ENCODE measurements at places on chromosomes 4 and X.

DNA sequence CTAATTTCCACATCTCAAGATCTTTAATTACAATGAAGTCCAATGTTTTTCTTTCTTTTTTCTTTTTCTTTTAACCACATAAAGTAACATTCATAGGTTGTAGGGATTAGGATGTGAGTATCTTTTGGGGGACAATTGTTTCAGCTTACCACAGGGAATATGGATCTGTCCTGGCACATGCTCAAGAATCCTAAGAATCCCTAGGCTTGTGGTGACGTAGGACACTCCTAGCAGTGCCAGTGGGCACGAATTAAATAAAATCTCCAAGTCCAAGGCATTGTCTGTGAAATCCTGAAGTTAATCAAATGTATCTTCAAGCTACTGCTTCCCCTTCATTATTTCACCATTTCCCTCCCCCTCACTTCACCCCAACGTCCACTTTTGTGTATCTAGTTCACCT is 2.6 kb upstream of the LAS1L start:
- DNase-seq, result no peak

GRCh38 chr4:5734853-5735252 is 23.9 kb downstream of the EVC start:
- DNase-seq, result no peak

- DNase-seq, result no peak
These were observed 1.4 kb downstream of the NDNF start for GRCh38 chr4:121070696-121071639.

GRCh38 chr4:46425775-46426400 is 36.0 kb upstream of the GABRA2 start:
- DNase-seq, result no peak

- no peak for DNase-seq
These were observed 103.1 kb downstream of the PHEX start for GRCh38 chrX:22135171-22135711.

GRCh38 chrX:18964026-18964425 is 19.9 kb downstream of the PHKA2 start:
- no peak for DNase-seq

DNA sequence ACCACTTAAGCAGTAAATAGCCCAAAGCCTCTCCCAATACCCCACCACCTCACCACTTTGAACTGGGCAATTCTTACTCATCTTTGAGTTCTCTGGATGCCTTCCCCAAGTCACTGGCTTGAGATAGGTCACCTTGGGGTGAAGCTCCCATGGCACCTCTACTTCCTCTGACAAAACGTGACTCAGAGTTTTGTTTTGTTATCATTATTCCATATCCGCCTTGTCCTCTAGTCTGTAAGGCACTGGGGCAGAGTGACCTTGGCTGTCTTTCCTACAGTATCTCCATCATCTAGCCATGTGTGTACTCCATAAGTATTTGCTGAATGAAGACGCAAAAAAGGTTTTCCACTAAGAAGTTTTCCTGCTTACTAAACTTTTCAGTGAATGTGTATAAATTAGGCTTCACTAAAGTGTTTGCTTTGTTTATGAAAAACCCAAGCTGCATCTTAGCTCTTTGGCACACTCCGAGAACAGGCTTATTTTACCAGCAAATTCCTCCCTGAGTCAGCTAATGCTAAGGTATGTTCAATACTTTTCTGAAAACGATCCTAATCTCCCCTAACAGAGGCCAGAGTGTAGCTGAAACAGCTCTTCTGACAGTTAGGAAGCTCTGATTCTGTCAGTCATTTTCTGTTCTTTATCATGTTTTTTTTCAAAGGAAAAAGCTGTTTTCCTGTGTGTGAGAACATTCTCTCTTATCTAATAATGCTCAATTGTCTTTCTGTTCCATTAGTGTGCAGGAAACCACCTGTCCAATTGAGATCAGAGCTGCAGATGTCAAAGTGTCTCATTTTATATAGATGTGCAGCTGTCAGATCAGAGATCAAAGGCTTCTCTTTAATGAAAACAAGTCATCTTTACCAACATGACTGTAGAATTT is 30.2 kb upstream of the TSPAN5 start:
- DNase-seq, result no peak

DNA sequence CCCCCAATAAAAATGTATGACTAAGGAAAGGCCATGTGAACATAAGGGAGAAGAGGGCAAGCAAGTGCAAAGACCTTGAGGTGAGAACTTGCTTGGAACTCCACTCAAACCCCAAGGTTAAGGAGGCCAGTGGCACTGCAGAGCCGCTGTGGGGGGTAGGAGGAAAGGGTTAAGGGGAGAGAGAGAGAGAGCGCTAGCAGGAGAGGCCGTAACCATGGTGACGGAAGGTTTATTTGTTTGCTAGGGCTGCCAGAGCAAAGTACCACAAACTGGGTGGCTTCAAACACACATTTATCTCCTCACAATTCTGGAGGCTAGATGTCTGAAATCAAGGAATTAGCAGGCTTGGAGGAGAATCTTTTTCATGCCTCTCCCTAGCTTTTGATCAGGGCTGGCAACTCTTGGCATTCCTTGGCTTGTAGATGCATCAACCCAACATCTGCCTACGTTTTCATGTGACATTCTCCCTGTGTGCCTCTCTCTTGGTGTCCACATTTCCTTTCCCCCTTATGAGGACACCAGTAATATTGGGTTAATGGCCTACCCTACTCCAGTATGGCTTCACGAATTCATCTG is 35.2 kb downstream of the SMIM20 start:
- DNase-seq, result no peak

DNA sequence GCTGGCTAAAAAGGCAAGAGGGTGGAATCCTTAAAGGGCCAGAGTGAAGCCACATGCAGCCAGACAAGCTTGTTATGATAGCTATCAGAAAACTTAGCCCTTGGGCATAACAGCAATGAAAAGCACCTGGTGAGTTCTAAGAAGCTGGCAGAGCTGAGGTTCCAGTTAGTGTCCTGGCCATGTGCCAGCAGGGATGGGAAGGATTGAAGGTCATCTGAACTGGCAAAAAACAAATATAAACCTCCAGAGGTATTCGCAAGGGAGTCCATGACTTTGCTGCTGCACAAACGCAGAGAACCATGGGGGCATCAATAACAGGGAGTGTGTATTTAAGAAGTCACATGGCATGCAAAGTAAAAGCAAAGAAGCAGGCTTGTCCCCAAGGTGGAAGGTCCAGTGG is 208.9 kb downstream of the FAM47A start:
- no peak for DNase-seq

DNA sequence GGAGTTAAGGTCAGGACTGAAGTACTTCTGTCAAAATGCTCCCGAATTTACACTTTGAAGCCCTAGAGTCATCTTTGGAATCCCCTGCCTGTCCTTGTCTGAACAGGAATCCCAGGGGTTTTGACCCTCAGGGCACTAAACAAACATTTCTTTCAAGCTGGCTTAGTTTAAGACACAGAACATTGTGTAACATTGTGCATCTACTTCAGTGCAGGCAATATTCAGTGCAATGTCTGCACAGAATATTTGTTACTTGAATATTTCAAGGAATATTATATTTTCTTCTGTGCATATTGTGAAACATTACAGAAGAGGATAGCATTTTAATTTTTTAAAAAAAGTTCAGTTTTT is 763.4 kb downstream of the PCDH18 start:
- no peak for DNase-seq

DNA sequence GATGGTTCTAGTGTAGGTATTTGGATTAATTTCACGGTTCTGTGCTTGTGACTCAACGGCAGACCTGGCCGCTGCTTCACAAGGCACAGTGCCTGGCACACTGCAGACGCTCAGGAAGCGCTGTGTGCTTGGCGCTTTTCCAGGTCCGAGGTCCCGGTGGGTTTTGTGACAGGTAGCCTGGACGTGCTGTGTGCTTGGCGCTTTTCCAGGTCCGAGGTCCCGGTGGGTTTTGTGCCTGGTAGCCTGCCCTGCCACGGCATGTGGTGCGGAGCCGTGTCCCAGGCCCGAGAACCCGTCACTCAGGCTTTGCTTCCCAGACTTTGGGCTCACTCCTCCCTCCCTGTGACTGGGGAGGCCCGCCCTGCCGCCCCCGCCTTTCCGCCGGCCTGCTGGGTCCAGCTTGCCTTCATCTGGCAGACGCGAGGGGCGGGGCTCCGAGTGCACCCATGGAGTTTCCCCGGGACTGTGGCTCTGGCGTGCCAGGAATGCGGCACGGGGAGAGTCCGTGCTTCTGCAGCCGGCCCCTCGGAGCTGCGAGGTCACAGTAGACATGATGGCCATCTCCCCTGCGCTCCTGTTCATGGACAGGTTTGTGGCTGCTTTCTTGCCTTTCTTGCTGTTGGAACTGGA is 44.2 kb downstream of the TBC1D14 start:
- DNase-seq, result no peak

- DNase-seq, result no peak
These were observed 272.7 kb upstream of the FAT4 start for GRCh38 chr4:125042041-125042440.

DNA sequence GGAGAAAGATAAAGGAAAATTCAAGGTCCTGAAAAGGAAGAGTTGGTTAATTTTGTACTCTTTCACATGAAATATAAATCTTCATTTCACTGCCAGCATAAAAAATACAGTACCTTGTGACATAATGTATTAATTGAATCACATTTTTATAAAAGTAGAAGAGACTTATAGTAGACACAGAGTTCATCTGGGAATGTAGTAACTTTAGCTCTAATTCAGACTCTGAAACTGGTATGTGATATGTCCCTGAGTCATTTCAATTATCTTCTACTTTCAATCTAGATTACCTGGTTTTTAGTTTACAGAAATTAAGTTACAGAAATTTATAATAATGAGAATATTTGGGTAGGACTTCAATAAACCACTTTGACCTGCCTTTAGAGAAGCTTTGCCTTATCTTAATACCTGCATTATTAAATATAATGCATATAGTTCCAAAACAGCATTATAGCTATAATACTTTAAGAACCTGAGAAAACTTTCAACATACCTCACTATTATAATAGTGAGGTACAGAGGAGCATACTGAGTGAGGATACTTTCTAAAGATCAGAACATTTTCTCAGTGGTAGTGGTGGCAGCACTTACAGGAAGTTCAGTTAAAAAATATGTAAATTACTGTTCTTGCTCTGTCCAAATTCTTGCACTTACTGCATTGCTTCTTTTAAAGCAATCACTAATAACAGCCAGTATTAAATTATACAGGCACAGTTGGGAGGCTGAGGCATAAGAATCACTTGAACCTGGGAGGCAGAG is 11.2 kb downstream of the NEK1 start:
- DNase-seq, result no peak

GRCh38 chrX:150887906-150888465 is 10.5 kb downstream of the CD99L2 start:
- no peak for DNase-seq

- DNase-seq, result no peak
These were observed 721.0 kb upstream of the NDST4 start for GRCh38 chr4:115834441-115834840.

- DNase-seq, result no peak
These were observed 44.0 kb downstream of the ADRA2C start for GRCh38 chr4:3810111-3810680.

- DNase-seq, result no peak
These were observed 67.3 kb upstream of the RAPGEF2 start for GRCh38 chr4:159035570-159035969.

DNA sequence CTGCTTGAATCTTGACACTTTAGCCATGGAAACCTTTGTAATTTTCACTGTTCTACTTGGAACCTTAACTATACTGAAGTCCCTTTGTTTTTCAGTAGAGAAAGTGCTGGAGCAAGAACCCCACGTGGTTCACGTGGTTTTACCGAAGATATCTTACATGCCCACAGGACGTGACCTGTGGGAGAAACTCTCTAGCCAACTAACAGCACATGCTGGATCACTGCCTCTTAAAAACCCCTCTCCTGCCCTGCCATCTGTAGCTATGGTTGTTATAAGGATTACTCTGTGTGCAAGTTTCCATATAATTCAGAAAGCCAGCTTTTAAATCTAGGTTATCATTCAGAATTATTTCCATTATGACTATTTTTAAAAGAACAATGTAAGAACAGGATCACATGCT is 30.2 kb downstream of the SPANXD start:
- DNase-seq, result no peak

GRCh38 chrX:74349387-74349786 is 45.4 kb downstream of the ZCCHC13 start:
- no peak for DNase-seq

DNA sequence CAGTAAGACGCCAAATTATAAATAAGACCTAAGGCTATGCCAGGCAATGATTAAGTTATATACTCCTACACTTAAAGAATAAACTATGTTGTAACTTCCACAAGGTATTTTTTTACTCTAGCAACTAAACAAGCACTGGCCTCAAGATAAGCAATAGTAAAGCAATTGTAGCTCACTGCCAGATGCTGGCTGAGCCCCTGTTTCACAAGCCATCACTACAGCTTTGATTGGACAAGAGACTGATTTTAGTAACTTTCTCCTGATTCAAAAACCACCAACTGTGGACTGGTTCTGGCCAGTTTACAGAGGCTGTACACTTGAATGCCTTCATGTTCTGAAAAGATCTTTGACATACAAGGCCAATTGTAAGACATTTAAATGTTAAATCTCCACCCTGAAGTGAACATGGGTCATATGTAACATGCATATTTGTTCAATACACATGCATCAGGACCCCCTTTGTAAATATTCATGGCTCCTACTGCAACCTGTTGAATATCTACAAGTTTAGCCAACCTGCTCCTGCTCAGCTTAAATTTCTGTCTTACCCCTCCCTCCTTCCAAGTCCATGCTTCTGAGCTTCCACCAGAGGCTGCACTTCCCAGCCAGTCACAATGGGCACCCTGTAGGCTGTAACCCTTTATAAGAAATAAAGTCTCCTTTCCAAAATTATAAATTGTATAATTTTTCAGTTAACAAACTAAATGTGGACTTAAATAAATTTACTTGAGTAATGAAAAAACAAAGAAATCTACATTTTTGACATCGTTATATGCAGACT is 423.6 kb downstream of the ANKRD50 start:
- no peak for DNase-seq

DNA sequence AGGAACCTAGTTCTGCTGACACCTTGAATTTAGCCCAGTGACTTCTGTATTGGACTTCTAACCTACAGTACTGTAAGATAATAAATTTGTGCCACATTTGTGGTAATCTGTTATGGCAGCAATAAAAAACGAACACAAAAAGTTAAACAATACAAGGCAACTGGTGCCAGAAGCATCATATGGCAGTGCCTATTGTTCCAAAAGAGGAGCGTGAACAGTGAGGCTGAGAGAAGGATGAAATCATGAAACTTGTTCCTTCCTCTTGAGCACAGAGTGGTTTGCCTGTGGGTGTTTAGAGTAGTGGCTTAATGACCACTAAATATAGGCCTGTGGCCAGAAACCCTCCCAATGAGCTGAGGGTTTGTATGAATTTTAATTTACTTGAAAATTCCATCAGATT is 69.7 kb upstream of the PGRMC2 start:
- no peak for DNase-seq

GRCh38 chr4:135192751-135193535 is 991.4 kb upstream of the PABPC4L start:
- no peak for DNase-seq

All from stimulated activated CD4-positive, alpha-beta T cell treated with anti-CD3 and anti-CD28 coated beads, TNF-alpha, amount 100 ng/mL, for 1 hour (primary cell).